ENCODE measurements at places on chromosomes 1 and 21.

DNA sequence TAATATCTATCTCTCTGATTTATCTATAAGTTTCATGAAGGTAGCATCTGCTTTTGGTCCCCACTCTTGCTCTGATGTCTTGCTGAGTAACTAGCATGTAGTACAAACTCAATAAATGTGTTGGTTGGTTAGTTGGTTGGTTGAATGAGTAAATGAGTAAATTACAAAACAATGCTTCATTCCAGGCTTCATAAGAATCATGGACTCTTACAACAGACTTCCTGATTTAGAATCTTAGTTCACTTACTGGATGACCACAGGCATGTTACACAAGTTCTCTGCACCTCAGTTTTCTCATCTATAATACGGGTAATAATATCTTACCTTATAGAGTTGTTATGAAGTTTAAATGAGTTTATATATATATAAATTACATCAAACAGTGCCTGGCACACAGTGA is 98.6 kb downstream of the ZNF281 start:
- DNase-seq: no peak

DNA sequence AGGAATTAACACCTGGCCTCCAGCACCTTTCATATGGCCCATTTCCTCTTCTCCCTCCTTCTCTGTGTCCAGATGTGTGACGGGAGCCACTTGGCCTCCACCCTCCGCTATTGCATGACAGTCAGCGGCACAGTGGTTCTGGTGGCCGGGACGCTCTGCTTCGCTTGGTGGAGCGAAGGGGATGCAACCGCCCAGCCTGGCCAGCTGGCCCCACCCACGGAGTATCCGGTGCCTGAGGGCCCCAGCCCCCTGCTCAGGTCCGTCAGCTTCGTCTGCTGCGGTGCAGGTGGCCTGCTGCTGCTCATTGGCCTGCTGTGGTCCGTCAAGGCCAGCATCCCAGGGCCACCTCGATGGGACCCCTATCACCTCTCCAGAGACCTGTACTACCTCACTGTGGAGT is 5.6 kb downstream of the TMEM61 start:
- no peak for DNase-seq

DNA sequence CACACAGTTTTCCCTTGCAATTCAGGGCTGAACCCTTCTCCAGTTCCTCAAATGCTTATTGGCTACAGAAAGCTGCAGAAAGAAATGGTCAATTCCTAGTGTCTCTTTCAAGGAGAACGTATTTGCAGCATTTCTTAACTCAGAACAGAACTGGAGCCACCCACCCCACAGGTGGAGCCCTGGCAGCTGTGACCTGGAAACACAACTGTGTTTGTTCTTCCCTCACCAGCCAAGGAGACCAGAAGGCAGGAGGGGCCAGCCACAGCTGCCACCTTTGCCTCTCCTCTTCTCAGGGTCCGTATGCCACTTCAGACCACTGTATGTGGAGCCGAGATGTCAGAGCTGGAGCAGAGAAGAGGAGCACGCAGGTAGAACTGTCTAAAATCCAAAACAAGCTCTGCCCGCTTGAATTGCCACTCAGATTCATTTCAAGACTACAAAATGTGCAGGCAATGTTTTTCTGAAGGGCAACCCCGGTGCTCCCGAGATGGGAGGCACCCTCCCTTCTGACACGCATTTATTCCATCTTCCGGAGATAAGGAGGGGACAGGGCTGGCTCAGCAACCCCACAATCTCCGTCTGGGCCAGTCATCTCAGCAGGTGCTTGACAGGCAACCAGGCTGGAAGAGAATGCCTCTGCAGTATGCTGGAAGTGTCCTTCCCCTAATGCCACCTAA is 16.7 kb downstream of the CD247 start:
- no peak for DNase-seq

DNA sequence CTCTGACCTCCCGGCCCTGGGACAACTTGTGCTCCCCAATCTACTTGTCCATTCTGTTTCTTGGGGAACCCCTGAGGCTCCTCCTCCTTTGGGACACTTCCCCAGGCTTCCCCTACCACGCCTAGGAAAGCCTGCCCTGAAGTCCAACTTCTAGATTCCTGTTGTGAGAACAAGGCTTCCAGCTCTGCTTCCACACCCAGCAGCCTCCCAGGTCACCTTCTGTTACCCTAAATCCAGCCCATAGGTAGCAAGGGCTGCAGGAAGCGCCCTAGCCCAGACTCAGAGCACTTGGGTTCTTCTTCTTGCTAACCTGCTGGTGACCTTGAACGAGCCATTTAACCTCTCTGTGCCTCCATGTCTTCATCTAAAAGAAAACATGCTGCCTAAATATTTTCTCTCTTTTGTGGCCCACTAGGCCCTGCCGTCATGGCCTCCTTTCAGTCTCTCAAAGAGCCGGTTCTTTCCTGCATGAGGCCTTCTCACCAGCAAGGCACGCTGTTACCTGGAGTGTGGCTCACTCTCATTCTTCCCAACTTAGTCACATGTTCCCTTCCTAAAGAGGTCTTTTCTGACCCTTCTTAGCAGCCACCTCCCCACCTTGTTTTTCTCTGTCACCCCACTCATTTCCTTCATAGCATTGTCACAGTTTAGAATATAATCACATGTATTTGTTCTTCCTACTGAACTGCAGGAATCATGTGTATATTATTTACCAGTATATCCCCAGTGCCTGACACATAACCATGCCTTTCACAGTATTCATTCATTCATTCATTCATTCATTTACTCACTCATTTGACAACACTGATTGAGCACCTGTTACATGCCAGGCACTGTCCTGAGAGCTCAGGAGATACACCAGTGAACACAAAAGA is 1.4 kb downstream of the CAPN2 start:
- DNase-seq: no peak

GRCh38 chr21:36704958-36705678 is 6.2 kb downstream of the SIM2 start:
- DNase-seq: no peak

DNA sequence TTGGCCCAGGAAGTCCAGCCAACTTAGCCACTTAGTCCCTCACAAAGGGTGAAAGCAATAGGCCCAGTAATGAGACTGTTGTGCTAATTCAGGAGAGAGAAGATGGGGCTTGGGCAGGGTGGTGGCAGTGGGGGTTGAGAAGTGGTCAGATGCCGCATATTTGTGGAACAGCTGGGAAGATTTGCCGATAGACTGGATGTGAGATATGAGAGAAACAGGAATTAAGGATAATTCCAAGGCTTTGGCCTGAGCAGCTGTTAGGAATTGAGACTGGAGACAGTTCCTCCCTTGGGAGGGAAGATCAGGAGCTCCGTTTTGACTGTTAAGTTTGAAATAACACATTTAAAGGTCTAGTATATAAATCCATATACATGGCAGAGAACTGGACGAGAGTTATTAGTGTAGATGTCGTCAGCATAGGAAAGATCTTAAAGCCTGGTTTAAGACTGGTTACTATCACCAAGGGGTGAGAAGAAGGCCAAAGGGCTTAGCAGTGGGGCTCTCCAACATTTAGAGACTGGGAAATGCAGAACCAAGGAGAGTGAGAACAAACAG is 323.7 kb upstream of the FAM78B start:
- DNase-seq: no peak

DNA sequence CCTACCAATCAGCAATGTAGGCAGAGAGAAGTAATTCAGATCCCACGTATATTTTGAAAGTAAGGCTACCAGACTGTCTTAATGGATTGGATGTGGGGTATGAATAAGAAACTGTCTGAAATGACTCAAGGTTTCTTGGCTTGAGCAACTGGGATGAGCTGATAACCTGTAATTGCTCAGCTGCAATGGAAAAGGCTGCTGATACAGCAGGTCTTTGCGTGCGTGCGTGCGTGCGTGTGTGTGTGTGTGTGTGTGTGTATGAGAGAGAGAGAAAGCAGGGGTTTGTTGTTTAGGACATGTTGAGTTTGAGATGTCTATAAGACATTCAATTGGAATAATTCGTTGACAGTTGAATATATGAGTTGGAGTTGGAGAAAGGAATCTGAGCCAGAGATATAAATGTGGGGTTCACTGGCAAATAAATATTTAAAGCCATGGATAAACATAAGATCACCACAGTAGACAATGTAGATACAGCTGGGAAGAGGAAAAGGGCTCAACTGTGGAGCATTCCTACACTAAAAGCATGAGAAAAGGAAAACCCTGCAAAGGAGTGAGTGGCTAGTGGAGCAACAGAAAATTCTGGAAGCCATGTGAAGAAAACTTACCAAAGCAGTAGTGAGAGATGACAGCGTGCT is 72.9 kb downstream of the UCHL5 start:
- no peak for DNase-seq

- DNase-seq: no peak
These were observed 115.1 kb downstream of the SLC30A10 start for GRCh38 chr1:219813294-219813693.

- no peak for DNase-seq
These were observed 66.9 kb downstream of the RNF187 start for GRCh38 chr1:228554107-228554506.

GRCh38 chr1:200258447-200259375 is 151.1 kb downstream of the ZNF281 start:
- peak; percentile 59 for DNase-seq

DNA sequence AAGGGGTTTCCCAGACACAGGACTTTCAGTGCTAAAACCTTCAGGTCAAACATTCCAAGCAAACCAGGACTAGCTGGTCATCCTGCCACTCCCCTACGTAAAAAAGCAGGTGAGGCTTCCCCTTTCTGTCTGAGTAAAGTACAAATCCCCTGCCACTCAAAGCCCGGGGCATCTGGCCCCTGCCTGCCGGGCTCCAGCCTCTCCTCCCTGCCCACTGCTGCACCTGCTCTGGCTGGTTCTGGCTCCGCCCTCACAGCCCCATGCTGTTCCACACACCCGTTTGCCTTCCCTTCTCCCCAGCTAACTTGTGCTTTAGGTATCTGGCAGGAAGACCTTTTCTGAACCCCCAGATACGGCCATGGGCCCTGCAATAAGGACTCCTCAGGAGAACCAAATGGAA is 23.3 kb upstream of the S100A7 start:
- peak; percentile 26 for DNase-seq

- no peak for DNase-seq
These were observed 174.3 kb downstream of the TGFBR3 start for GRCh38 chr1:91711504-91712247.

GRCh38 chr1:235749755-235750300 is 100.2 kb upstream of the GNG4 start:
- no peak for DNase-seq

- DNase-seq: no peak
These were observed 30.5 kb downstream of the CACNA1E start for GRCh38 chr1:181513786-181514297.

GRCh38 chr1:115324649-115325420 is 13.2 kb downstream of the NGF start:
- DNase-seq: no peak

DNA sequence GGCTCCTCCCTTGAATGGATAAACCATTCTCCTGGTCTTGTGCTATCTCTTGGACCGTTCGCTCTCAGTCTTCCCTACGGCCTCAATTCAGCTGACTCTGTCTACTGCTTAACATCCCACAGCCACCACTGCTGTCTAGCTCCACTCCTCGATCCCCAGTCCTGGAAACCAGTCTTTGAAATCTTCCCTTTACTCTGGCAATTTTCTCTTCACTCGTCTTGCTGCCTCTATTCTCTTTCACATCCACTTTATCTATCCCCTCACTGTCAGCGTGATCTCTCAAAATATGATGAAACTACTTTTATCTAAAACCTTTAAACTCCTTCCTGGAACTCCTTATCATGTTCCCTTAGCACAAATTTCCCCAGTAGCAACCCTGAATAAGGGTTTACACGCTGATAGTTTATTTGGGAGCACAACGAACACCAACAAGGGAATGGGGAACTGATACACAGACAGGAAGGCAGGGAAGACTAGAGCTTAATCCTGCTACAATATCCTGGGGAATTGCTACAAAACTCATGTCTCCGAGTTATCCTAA is 131.6 kb upstream of the SAMSN1 start:
- DNase-seq: no peak

GRCh38 chr1:51792864-51793263 is 85.7 kb downstream of the NRDC start:
- peak; percentile 82 for DNase-seq

- no peak for DNase-seq
These were observed 190.5 kb downstream of the TOMM20 start for GRCh38 chr1:234938135-234938534.

- DNase-seq: no peak
These were observed 1.9 kb upstream of the DIP2A start for GRCh38 chr21:46456750-46457149.

DNA sequence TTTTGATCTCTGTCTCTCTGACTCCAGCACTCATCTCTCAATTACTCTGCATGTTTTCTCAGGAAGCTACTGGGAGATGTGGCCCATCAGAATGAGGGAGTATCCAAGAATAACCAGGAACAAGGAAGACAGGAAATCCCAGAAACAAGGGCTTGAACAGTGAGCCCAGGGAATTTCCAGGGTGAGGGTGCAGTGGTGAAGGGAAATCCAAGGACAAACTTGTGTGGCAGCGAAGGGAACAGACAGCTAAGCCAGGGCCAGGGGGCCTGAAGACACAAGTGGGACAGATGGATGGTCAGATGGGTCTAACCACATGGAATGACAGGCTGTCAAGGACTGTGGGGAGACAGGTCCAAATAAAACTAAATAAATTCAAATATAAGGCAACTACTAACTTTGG is 121.8 kb upstream of the ERRFI1 start:
- no peak for DNase-seq

GRCh38 chr1:232673256-232673655 is 43.3 kb upstream of the SIPA1L2 start:
- no peak for DNase-seq

- DNase-seq: peak; percentile 38
These were observed 137.7 kb downstream of the COL11A1 start for GRCh38 chr1:102970496-102971078.

DNA sequence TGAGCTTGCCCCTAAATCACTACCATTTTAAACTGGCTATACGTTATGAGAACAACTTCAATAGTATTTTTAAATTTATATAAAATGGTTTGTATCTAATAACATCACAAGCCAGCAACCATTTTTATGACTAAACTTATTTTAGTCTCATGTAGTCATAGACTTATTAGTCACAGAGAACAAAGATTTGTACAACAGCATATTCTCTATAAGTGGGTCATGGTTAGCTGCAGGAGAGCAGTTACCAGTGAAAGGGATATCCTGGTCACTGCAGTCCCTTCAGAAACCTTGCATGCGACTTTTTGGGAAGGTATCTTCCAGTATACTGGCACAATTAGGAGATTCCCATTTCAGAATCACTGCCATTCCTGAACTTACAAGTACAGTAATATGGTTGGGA is 90.0 kb downstream of the HFM1 start:
- no peak for DNase-seq
